ENCODE measurements at places on chromosomes 3 and 15.
A peak's percentile ranks its signal among the peaks of the same experiment; 100 is the strongest.

- DNase-seq, result no peak
Observed at GRCh38 chr3:143298380-143298779, 178.8 kb downstream of the CHST2 start.

DNA sequence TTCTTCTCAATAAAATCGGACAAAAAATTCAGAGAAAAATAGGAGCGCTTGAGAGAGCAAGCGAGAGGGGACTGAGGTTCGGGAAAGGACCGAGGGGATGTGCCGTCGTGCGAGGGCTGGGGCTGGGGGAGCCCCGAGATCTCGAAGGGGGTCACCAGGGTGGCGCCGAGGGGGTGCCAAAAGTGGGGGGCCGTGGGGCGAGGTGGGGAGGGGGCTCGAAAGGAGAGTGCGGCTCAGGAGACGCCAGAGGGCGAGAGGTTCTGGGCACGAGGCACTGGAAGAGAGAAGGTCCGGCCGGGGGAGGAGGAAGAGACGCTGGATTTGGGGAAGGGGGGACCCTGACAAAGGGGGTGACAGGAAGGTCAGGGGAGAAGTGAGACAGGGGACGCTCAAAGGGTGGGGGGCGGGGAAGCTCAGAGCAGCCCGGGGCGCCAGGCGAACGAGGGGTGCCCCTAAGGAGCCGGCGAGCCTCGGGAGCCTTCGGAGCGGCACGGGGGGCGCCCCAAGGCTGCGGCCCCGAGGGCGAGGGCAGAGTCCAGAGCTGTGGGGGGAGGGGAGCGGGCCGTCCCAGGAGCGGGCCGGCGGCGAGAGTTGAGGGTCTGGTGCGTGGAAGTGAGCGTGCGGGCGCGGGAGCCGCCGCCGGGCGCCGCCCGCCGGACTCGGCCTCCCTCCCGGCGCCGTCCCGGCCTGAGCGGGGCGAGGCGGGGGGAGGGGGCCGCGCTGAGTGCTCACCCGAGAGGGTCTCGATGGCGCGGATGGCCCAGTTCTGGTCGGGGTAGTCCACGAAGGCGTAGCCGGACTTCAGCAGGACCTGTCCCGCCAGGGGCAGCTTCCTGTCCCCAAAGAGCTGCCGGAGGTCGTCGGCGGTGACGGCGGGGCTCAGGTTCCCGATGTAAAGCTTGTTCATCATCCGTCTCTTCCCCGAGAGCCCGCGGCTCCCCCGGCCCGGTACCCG, 514 bp downstream of the IGF2BP2 start:
- DNase-seq, result peak; percentile 41

DNA sequence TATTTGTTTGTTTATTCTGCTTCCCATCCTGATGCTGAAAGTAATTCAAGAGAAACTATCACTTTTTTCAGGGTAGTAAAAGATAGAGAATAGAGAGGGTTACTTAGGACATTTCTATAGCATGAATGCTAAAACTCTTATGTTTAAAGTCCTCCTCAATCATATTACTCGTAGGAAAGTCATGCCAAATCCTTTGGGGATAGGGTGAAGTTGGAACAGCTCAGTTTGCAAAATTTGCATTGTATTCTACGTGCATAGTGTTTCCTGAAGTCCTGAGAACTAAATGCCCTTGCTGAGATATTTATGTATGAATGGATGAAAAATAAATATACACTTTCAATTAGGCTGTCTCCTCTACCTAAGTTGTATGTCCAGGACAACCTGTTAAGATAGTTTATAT, 14.6 kb downstream of the PLSCR5 start:
- no peak for DNase-seq

GRCh38 chr15:80379693-80380092, 24.5 kb upstream of the ARNT2 start:
- no peak for DNase-seq

DNA sequence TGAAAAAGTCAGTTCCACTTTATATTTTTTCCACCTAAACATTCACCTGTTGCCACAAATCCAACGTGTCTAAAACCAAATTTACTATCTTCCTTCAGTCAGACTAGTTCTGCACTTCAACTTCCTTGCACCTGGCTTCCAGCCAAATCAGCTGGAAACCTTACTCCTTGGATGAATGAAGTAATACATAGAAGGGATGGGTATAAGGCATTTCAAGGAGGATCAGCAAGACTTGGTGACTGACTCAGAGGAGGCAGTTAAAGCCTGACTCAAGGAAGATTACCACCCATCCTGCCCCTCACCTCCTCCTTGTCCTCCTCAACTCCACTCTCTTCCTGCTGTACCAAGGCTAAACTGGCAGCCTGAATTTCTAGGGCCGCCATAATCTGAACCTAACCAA, 37.1 kb downstream of the QTRT2 start:
- peak; percentile 72 for DNase-seq
